ENCODE measurements at places on chromosomes 6 and 20.

DNA sequence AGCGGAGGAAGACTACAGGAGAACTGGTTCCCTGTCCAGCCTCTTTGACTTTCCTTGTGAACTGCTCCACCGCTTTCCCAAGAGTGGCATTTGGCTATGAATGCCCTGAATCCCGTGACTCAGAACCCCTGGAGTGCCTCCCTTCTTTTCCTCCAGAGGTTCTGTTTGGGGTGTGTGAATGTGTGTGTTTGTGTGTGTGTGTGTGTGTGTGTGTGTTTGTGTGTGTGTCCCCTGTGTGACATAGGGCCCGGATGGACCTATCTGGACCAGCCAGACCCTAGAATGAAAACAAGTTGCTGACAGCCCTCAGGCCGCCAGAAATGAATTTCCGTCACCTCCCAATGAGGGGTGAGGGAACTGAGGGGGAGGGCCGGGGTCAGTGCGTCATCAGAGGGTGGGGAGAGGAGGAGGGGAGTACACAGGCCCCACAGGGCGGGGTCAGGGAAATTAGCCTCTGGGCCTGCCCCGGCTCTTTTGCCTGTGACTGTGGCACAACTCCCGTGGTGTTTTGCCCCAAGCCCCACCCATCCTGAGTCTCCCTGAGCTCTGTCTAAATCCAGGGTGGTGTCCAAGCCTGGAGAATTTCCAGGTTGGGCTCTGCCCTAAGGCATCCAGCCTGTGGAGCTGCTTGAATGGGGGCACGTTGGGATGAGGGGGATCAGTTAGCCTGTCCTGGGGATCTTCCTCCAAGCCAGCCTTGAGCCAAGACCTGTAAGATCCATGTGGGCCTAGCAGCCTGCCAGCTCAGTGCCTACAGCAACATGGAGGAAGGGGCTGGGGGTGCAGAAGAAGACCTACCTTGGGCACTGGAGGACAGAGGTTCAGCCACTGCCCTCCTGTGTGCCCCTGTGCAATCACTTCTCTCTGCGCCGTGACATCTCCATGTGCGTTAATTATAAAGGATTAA lies 15.2 kb upstream of the MRPS18A start:
- peak; percentile 91 for DNase-seq

DNA sequence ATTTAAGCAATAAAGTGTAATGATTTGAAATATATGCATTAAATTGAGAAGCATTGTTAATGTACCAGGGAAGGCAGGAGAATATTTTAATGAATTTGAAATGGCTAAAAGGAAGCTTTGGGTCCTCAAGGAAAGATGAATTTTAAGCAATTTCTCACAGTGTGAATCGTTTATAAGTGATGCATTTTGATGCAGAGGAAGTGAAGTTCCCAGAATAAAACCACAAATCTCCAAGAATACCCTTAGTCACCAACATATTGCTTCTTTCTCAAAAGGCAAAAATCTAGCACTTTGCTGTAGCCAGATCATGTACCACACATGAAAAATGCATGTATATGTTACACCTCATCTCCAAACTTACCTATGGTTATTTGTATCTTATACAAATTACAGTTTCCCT lies 11.7 kb downstream of the TPD52L1 start:
- no peak for DNase-seq

DNA sequence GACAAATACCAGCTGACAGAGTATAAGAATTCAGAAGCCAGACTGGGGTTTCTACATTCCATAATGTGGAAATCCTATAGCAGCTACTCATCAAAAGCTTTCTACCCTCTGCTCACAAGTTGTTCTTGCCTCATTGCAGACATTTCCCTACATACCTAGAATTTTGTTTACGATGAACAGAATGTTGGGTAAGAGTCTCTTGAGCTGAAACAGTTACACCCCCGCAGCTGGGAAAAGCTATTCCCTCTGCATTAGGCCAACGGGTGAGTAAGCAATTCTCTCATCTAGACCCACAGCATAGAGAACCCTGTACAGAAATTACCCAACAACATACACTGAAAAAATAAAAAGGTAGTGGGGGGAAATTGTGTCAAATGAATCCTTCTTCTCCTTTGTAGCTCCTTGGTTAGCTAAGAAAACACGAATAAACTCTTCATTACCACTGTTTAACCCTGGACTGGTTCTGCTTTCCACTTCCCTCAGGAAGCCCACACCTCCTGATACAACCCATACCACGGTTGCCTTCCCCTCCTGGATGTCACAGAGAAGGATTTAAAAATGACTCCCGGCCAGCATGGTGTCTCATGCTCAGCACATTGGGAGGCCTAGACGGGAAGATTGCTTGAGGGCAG lies 215.0 kb upstream of the SHLD1 start:
- DNase-seq, result peak; percentile 94

DNA sequence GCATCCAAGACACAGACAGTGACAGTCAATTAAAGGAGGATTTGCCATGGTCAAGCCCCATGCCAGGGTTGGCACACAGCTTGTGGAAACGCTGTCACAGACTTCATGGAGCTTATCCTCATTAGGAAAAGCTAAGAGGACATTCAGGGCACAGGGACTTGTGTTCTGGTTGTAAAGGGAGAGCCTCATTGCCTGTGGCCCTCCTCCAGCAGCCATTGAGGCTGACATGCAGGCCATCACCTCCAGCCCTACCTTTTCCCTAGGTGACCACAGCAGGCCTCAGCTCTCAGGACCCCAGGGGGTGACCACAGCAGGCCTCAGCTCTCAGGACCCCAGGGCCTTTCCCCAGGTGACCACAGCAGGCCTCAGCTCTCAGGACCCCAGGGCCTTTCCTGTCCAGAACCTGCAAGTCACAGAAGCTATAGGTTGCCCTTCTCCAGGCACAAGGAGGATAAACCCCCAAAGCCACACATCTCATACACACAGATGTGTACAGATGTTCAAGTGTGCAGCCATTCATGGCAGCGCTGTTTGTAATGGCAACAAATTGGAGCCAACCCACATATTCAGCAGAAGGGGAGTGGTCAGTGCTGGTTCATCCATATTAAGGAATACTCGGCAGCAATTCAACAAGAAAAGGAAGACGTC lies 26.1 kb downstream of the DUSP22 start:
- no peak for DNase-seq

GRCh38 chr20:61439251-61439650 lies 187.2 kb downstream of the CDH4 start:
- peak; percentile 5 for DNase-seq

GRCh38 chr6:6283746-6284145 lies 36.7 kb downstream of the F13A1 start:
- DNase-seq, result no peak

DNA sequence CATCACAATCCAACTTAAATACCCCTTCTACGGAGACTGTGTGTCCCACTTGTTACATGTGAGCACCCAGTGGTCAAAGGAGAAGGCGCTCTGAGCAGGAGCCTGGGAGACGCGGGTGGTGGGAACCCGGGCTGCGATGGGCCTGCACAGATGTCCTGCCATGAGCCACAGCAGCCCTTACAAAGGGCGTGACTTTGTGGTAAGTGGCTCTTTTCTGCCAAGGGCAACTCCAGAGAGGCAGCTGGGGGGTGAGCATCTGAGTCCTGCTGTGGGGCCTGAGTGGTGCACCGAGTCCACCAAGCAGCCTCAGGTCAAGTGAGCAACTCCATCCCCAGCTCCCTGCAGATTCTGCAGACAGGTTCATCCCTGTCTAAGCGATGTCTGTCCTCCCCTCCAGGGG lies 33.6 kb upstream of the CST7 start:
- DNase-seq, result no peak

DNA sequence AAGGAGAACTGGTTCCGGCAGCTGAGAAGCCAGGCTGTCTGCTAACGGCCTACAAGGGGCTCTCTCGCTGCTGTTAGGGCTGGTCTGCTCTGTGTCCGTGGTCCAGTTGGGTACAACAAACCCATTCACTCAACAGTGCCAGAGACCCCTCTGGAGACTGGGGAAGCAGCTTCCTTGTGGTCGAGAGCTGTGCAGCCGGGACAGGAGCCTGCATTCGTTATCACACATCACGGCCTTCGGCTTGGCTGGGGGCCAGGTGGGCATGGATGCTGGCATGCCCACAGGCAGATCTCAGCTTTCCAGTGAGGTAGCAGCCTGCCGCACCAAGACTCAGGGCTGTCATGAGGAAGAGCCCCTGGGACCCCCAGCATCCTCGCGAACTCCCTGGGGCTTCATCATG lies 124.7 kb downstream of the PREX1 start:
- DNase-seq, result no peak

- peak; percentile 75 for DNase-seq
These were observed at the start of gene PPT2 for GRCh38 chr6:32153564-32154513. PPT2 (plus strand) TSS chr6:32154141; CDS start chr6:32154595, 454 bp downstream.

DNA sequence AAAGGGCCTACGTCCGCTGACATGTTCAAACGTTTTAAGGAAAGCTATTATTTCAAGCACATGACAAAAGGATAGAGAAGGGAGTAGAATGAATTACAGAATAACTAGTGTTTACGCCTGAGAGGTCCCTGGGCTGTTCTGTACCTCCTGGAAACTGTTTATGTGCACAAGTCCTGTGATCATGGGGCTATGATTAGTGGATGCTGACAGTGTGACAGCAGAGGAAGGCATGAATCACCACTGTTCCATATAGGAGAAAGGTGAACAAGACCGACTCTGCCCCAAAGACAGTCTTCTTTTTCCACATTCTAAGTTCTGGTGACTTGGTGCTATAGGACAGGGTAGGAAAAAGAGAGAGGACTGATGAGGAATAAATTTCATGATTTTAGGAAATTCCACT lies 249.2 kb upstream of the PRDM1 start:
- peak; percentile 29 for DNase-seq

DNA sequence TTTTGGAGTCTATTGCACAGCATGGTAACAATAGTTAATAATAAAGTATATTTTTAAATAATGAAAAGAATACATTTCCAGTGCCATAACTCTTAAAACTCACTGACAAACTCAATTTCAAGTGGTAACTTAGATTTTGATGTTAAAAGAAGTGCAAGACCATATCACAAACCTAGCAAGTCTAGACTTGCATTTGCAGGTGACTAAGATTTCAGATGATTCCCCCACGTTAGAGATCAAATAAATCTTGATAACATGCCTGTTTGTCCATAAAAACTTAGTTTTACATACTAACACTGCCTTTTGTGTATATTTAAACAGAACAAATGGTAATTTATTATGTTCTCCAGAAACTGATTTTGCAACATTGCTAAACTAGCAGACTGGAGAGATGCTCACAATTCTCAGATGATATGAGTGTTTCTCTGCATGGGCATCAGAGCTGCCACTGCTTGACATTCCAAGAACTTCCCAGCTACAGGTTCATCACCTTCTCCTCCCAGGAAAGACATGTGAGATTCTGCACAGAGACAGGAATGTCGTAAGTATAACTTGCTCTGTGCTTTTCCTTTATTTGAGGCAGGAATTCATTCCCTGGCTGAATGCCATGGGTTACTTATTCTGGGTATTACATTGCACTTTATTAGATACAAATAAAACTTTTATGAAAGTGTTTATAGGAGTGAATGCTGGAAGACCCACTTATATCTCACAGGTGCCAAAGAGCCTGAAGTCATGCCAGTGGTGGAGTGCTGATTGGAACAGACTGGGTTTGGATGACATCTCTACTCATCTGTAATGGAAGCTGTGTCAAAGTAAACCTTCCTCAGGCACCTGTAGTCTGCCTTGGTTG lies 160.2 kb upstream of the FOXA2 start:
- peak; percentile 67 for DNase-seq

DNA sequence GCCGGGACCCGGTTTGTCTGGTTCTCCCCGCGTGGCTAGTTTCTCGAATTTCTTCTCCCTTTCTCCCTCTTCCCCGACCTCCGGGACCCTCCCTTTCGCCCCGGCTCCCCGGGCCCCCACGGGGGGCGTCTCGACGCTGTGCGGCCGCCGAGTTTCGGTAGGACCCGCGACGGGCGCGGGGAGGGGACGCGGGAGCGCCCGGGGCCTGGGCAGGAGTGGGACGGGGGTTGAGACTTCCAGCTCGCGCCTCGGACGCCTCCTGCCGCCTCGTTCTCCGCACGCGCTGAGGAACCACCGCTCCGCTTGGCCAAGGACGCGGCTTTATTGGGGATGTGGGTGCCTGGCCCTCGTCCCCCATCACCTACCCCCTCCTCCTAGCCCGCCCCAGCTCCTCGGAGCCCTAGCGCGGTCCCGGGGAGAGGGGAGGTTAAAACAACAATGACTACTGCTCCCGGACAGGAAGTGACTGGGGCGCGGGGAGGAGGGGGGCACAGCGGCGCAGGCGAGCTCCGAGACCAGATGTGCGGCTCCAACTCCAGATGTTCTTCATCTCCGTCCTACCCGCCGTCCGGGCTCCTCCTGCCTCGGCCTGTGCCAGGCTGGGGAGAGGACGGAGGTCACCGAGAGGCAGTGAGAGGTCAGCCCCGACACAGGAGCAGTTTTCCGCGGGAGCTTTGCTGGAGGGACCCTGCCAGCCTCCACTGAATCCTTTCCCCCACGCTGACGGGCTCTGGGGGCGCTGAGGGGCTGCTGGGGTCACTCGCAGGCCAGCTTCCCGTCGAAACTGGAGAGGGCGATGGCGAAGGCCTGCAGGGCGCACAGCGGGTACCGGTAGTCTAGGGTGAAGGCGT lies 917 bp upstream of the TEAD3 start:
- peak; percentile 22 for DNase-seq

GRCh38 chr20:4533368-4534133 lies 188.2 kb upstream of the PRND start:
- no peak for DNase-seq

DNA sequence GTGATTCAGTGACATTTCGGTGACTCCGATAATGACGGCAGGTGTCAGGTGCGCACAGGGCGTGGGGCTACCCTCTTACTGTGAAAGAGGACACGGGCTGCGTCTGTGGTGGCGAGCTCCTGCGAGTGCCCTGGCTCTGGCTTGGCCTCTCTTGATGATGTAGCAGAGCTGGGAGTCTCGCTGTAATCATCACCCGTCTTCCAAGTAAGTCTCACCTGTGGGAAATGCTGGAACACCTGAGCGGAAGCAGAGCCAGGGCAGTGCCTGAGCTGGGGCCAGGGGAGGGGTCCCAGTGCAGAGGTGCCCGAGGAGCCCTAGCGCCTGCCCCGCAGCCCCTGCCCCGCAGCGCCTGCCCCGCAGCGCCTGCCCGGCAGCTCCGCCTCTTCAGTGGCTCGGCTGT lies 4.8 kb downstream of the OSBPL2 start:
- no peak for DNase-seq

- DNase-seq, result peak; percentile 61
These were observed 11.4 kb downstream of the COMMD7 start for GRCh38 chr20:32731882-32732266.
